NCI-H2081 treated with DMSO at 0.1 percent for 48 hours (cell line): ENCODE measurements at places on chromosomes 12 and 14.

- no peak for DNase-seq
These were observed 133.7 kb downstream of the MDGA2 start for GRCh38 chr14:47541662-47542061.

- peak; percentile 81 for DNase-seq
These were observed 185.3 kb upstream of the BCL2L14 start for GRCh38 chr12:11885261-11886038.

GRCh38 chr12:119869720-119870119, 7.4 kb downstream of the CIT start:
- no peak for DNase-seq

- no peak for DNase-seq
These were observed 52.6 kb downstream of the IFT81 start for GRCh38 chr12:110176745-110177144.

DNA sequence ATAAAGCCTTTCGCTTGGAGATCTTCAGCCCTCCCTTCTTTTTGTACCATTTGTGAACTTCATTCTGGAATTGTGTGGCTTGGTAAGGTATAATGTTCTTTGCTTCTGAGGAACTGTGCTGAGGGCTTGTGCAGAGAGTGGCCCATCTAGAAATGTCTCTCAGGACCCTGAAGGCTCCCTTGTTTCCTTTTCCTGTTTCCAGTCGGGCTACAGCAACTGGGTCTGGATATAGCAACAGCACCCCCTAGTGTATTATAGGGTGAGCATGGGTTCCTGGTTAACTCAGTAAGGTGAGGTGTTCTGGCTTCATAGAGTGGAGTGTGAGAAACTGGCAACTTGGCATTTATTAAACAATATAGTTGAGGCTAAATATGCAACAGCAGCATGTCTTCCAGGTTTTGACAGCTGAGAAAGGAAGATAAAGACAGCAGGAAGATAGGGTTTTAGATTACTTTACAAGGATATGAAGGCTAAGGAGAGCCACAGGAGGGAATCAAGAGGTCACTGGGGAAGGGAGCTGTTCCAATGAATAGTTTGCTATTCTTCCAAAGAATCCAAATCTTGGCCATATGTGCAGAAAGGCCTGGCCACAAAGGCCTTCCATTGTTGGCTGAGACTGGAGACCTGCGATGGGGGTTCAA, 49.1 kb upstream of the RNU6-8 start:
- DNase-seq, result peak; percentile 59

- no peak for DNase-seq
These were observed 4.3 kb downstream of the MFAP5 start for GRCh38 chr12:8658346-8658745.
